AML-193 (cell line): ENCODE measurements at places on chromosomes 2 and 18.

- DNase-seq, result no peak
Measured at GRCh38 chr2:9251154-9252001, 44.8 kb downstream of the ASAP2 start.

DNA sequence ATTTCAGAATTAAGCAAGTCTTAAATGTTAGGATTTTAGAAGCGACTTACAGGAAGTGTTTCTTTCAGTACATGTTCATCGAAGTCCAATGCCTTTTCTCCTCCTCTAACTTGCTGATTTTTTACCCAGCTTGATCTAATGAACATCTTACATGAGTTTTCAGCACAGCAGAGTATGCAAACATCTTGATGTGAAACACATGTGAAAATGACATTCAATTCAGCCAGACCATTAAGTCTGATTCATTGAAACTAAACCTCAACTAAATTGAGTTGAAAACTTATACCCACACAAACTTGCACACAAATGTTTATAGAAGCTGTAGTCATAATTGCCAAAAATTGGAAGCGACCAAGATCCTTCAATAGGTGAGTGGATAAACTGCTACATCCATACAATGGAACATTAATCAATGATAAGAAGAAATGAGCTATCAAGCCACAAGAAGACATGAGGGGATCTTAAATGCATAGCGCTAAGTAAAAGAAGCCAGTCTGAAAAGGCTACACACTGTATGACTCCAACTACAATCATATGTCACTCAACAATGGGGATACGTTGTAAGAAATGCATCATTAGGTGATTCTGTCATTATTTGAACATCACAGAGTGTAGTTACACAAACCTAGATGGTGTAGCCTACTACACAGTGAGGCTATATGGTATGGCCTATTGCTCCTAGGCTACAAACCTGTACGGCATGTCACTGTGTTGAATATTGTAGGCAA lies 18.5 kb downstream of the PSTPIP2 start:
- DNase-seq, result no peak

DNA sequence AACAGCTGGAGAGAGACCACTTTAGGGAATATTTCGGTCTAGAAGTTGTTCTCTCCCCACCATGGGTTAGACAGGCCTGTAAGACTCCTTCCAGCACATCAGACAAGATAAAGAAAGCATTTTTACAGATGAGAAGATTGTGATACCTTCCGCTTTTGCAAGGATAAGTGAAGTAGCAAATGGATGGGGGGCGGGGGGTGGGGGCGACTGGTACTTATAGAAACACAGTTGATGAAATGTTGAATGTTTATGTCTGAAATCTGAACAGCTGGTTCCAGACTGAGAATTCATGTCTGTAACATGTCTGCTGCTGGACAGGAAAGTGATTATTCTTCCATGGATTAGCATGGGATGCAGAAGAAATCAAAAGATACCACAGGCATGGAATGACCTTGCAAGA lies 90.5 kb upstream of the FN1 start:
- no peak for DNase-seq

DNA sequence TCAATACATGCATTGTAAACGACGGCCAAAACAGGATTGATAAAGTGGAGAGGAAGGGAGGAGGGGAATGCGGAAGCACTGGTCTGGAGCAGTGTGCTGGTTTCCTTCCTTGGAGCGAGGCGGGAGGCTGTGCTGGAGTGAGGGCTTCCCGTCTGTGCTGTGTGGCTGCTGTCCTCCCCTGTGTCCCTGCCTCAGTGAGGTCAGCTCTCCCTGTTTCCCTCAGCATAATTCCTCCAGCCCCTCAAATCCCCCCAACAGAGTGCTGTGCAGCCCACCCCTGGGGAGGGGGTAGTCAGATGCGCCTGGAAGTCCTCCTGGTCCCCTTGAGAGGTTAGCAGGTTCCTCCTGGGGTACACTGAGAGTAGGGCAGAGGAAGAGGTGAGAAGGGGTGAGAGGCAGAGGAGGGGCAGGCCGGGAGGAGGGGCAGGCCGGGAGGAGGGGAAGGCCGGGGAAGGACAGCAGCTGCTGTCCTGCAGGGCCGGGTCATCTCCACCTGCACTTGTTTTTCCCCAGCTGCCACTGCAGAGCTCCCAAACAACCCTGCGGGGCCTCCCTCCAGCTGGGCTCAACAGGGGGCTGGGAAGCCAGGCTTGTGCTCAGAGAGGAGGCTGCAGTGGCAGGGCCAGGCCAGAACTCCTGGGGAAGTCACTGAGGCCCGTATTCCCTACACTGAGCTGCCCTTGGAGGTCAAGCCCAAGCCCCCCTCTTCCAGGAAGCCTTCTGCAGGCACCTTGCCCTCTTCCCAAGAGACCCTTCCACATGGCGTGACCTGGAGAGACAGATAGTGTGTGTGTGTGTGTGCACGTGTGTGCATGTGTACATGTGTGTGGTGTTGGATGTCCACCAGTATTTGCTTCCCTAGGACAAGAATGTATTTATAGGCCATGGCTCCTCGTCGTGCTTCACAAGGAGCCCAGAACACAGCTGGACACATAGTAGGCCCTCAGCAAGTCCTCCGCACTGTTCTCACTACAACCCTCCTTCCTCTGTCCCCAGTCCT lies 13.2 kb upstream of the ATP6V1B1 start:
- no peak for DNase-seq

DNA sequence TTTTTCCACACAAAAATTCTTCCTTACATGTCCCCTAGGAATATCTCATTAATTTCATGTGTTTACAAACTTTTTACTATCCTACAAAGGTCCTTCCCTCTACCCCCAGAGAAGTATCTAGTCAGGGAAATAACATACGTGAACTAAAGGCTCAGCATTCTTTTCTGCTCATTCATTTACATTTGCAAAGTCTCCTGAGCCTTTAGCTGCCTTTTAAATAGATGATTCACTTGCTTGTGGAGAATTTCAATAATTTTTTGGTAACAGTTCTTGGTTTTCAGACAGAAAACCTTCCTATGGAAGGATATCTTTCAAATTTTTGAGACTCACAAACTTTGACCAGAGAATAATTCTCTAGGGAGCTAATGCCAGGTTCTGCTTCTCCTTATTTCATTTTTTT lies 81.5 kb upstream of the RMDN2 start:
- DNase-seq, result no peak

DNA sequence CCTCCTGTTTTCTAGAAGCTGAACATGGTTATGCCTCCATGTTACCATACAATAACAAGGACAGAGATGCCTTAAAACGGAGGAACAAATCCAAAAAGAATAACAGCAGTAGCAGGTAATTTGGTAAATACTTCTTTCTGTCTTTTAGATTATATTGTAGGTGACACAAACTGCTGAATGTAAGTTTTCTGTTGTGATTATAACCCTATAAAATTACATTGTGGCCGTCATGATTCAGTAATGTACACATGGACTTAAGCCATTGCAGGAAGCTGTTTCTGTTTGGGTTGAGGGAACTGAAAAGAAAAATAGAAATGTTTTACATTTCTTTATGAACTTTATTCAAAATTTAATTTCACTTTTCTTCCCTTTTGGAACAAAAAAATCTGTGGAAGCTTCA lies 1.2 kb downstream of the MXD1 start:
- DNase-seq, result no peak

GRCh38 chr2:228675091-228675490 lies 493.6 kb upstream of the SPHKAP start:
- DNase-seq, result no peak

DNA sequence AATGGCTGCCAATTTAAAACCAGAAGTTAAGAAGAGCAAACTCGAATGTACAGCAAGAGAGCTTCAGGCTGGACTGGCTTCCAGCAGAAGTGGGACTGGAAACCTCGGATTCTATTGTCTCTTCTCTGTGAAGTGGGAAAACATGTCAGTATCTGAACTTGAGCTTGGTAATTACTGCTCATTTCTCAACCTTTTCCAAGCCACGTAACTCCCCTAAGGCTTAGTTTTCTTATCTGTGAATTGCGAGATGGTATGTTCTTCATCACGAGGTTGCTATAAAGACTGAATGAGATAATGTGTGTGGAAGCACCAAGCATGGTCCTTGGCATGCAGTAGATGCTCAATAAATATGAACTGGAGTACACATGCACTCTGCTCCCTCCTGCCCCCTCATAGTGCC lies 259.4 kb upstream of the SPRED2 start:
- no peak for DNase-seq

GRCh38 chr2:109138449-109138848 lies 9.4 kb downstream of the SH3RF3 start:
- no peak for DNase-seq

DNA sequence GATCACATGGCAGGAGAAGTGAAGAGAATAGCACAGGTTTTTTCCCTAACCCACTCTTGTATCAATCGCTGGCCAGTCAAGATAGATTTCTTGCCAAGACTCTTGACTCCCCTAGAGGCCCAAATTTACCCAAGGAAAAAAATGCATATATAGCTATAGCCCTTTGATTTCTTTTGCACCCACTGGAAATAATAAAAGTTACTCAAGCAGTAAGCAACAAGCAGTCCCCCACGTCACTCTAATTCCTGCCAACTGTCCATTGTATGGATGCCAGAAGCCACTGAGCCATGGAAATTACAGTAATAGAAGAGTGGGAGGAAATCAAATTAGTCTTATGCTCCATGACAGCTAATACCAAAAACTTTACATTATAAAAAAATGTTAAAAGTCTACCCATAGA lies 125.3 kb upstream of the SLC39A10 start:
- no peak for DNase-seq

- no peak for DNase-seq
Measured at GRCh38 chr2:224937887-224938286, 104.4 kb downstream of the DOCK10 start.

DNA sequence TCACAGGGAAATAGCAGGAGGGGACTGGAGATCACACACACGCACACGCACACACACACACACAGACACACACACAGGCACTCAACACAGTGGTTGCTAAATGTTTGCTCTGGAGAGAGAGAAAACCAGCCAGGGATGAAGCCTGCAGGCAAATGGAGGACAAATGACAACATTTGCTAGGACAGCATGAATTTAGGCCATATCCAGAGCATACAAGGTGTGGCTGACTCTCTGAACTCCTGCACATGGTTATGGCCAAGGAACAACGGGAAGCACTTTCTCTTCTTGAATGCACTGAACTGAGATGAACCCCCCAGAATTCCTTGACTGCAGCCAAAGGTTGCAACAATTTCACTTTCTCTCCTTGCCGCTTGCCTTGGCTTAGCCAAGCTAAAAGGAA lies 230.0 kb upstream of the RASGRP3 start:
- DNase-seq, result no peak

DNA sequence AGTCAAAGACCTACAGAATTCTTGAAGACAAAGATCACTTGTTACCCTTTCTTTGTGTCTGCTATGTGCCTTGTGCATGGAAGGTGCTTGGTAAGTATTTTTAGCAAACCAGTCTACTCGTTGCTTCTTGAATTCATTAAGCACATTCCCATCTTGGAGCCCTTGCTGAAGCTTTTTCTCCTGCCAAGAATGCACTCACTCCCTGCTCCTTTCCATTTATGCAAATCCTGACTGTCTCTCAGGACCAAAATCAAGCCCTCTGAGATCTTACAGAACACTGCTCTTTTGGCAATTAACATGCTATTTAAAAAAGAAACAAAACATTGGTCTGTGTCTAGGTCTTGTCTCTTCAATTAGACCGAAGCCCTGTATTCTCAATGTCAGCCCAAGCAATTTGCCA lies 75.8 kb downstream of the CLHC1 start:
- DNase-seq, result no peak

DNA sequence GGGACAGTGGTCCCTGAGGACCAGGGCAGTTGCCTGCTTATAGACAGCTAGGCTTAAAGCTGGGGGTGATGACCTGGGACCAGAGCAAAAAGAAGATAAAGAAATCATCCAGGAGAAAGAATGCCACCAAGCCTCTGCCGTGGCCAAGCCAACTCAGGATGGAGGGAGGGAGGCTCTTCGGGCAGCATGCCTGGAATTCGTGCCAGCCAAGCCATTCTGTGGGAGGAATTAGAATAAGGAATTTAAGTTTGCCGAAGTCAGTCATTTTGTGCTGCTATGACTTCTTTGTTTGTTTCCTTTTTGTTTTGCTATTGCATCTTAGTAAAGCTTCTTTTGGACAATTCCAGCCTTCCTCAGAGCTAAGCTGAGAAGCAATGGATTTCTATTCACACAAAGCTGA lies 124.1 kb downstream of the EN1 start:
- DNase-seq, result no peak

DNA sequence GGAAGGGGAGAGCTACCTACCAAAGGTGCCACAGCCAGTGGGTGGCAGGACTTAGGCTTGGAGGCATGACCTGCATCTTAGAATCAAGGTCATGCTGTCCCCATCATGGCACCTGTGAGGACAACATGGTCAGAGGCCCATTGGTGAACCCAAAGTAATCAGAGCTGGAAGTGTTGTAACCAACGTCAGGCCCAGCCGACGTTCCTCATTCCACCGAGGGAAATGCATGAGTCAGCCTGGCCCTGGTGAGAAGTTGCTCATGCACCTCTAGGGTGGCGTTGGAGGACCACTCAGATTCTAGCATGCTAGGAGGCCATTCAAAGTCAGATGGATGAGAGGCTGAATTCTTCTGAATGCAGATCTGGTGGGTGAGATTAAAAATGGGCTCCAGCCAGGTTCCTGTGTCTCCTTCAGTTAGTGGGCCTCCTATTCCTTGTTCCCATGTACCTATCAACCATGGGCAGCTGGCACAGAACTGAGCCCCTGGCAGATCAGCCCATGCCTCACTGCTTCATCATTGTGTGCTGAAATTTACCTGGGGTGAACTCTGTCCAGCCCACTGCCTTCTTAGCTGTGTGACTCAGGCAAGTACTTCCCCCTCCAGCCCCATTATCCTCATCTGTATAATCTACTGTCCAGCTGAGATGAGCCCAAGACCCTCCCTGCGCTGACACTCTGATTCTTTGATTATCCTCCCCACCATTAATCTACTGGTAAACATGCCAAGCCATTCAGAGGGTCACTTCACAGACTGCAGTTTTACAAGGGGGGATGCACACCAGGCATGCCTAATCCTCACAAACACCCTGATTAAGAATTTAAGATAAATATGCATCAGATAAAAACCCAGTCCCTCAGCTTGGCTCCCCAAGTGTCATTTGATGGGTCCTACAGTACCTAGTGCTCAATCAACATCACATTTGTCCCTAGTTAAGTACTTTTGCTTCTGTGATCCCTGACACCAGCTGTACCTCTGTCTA lies 14.0 kb downstream of the SLC14A2 start:
- DNase-seq, result no peak

DNA sequence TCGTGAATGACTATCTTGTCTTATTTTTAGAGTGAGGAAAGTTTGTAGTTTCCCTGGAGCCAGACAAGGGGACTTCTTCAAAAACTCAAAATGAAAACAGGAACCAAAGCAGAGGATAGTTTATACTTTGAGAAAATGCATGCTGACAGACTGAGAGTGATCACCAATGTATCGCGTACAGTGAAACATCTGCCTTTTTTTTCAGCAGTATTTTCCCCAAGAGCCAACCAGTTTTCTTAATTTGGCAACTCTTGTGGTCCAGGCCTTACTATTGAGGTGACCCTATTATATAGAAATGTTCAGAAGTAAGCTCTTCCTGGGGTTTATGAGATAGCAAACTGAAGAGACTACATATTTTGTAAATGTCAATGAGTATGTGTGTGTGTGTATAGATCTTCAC lies 153.7 kb upstream of the VRK2 start:
- DNase-seq, result no peak
